ENCODE measurements at places on chromosomes 1 and 21.

DNA sequence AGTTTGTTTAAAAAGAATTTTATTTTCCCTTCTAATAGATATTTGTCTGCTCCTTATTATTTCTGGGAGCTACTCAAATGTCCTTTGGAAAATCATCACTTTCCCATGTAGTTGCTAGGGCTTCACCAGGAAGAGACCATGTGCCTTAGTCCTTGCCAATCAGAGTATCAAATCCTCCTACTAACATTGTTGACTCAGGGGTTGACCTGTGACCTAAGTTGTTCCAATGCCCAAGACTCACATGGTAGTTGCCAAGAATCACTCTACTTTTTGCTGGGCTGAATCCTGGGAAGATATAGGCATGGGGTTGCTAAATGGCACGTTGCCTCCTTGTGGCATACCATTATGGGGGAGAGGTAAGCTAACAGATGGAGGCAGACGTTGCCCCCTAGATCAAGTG, 58.2 kb upstream of the FOXD3 start:
- DNase-seq: no peak

- no peak for DNase-seq
Measured at GRCh38 chr1:103267266-103267665, 158.9 kb upstream of the COL11A1 start.

DNA sequence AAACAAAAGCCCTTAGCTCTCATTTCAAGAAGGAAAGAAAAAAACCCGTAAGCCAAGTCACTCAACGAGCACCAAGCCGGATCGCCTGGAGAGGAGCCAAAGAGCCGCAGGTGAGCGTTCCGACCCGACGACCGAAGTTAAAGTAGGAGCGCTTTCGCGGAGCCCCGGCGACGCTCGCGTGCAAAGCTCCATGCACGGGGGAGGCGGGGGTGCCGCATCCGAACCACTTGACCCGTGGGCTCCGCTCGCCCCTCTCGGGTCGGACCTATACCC, 382 bp downstream of the GPBP1L1 start:
- DNase-seq: no peak

DNA sequence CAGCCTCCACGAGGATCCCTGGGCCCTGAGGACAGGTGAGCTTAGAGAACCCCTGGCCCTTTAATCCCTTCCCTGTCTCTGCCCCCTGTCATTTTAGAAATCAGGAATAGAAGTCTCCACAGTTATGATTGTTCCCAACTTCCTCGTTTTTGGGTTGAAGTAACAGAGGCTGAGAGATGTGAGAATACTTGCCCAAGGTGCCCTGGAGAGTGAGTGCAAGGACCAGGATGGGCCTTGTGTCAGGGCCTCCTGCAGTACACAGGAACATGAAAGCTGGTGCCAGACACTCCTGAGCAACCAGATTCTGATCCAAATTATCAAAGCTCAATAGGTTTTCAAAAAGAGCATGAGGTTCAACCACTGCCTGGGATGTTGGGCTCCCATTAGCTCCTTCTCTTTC, 10.1 kb downstream of the HLX start:
- no peak for DNase-seq

DNA sequence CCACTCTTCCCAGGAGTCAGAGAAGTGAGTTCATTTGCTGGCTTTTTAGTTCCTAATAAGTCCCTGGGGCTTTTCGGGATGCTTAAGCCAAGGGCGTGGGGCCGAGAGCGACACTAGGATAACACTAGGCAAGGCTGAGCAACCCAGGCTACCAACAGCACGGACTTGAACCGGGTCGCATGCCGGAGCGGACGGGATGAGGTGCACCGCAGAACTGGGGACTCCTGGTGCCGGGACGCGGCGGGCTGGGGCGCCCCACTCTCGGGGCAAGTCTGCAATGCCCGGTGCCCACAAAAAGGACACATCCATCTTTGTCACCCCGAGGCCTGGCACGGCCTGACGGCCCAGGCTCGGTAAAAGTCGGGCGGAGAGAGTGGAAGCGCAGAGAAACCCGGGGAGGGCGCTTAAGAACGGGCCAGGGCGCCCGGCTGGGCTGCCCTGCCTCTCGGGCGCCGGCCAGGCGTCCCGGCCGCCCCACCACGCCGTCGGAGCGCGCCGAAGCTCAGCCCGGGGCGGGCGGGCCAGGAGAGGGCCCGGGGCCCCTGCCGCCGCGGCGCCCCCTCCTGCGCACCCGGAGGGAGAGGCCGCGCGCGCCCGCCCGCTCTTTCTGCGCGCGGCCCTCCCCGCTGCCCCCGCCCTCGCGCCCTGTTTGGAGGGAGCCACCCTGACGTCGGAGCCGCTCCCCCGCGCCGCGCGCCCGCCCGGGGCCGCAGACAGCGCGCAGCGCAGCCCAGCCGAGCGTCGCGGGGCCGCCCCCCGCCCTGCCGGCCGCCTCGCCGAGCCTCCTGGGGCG, at the start of gene NBL1:
Gene NBL1, plus strand, starts transcription at position 710 of the 793 bp plus-strand sequence. CDS start 10,720 bp downstream, outside the sequence.
- no peak for DNase-seq

DNA sequence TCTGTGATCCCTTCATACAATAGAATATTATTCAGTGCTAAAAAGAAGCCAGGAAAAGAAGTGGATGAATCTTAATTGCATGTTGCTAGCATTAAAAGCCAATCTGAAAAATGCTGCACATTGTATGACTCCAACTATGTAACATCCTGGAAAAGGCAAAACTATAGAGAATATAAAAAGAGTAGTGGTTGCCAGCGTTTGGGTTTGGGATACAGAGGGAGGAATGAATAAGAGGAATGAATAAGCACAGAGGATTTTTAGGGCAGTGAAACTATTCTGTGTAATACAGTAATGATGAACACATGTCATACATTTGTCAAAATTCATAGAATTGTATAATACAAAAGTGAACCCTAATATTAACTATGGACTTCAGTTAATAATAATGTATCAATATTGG, 42.5 kb downstream of the GPR88 start:
- DNase-seq: no peak

DNA sequence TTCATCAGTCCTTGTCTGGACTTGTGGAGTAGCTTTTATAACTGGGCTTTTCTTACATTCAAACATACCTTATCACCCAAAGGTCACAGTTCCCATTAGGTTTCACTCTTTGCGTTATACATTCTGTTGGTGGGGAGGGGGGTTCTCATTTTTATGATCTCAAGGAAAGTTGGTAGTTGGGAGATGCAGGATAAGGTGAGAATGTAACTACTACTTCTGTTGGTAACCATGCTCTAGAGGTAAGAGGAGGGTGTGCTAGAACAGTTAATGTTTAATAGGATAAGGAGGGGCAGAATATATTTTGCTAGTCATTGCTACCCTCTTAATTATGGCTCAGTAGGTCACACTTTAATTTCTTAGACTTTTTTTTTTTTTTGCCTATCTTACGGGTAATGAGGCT, 10.7 kb downstream of the YBX1 start:
- no peak for DNase-seq

DNA sequence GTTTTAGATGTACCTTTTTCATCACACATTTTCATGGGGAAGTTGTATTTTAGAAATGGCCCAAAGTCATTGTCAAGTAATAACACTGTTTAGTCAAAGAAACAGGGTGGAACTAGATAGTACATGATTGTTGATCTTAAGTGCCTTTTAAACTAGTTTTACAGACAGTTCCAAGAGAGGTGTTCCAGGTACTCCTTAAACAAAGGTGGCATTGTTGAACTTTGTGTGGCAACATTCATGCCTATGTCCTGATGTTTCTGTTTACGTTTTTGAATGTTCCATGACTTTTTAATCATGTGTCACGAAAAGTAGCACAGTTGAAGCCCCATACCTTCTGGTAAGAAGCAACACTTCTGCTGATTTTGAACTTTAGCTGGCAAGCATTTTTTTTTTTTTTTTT, 9.1 kb upstream of the SH3D21 start:
- no peak for DNase-seq

GRCh38 chr1:226989085-226989920, 49.2 kb downstream of the COQ8A start:
- DNase-seq: no peak

DNA sequence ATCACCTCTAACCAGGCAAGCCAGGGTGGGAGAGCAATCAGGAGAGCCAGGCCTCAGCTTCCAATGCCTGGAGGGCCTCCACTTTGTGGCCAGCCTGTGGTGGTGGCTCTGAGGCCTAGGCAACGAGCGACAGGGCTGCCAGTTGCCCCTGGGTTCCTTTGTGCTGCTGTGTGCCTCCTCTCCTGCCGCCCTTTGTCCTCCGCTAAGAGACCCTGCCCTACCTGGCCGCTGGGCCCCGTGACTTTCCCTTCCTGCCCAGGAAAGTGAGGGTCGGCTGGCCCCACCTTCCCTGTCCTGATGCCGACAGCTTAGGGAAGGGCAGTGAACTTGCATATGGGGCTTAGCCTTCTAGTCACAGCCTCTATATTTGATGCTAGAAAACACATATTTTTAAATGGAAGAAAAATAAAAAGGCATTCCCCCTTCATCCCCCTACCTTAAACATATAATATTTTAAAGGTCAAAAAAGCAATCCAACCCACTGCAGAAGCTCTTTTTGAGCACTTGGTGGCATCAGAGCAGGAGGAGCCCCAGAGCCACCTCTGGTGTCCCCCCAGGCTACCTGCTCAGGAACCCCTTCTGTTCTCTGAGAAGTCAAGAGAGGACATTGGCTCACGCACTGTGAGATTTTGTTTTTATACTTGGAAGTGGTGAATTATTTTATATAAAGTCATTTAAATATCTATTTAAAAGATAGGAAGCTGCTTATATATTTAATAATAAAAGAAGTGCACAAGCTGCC, 19.8 kb downstream of the CSF1 start:
- no peak for DNase-seq

DNA sequence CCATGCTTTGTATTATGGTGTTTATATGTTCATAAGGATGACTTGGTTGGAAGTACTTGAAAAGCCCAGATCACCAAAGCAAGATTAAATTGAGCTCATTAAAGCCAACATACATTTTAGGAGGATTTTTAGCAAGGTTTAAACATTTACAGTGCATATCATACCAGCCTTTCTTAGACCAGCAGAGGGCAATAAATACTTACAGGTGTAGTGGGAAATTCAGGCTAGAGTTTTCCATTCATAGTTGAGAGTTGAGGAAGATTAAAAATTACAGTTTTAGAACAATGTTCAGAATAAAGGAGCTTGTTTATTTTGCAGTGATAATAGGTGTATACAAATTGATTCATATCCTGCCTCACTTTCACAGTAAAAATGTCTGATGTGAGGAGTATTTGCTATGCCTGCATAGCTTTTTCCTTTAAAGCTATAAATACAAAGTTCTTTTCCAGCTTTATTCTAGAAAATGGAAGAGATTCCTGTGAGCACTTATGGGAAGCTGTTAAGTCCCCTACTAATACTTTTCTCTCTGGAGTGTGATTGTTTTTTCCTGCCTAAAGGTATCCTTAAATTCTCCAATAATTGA, 35.3 kb downstream of the DTL start:
- no peak for DNase-seq

GRCh38 chr1:13616234-13616633, 32.6 kb downstream of the PDPN start:
- no peak for DNase-seq

DNA sequence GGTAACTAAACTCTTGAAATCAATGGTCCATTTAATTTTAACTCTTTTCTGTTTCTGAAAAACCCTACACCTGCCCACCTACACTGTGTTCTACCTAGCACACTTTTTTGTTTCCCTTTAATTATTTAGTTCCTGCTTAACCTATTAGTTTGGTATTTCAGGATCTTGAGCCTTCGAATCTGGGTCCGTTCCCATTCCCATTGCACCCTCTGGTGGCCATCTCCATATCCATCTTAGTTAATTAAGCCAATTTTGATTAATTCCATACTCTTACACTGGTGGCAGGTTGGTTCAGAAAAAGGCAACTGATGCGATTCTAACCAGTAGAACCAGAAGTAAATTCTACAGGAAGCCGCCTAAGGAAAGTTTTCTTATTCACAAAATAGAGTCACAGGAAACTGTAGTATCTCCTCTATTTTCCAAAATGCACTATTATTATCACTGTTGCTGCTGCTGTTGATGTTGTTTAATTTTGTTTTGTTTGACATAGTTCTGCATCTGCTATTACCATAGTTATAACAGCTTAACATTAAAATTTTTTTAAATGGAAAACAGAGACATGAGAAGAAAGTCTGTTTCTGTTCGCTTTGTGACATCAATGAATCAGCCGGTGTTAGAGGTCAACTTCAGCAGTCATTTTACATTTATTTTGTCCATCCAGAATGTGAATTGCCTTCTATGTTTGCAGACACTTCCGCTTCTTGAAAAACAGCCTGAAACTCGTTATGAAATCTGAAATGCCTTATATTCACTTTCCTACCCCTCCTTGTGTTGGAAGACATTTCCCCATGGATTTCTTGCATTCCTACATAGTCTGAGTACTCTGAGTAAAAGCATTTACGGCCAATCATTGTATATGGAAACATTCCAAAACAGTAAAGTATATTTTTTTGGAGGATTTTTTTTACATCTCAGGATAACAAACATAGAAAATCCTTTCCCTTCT, 115.5 kb upstream of the NCAM2 start:
- DNase-seq: no peak

GRCh38 chr1:24717887-24718650, 27.2 kb upstream of the CLIC4 start:
- DNase-seq: no peak

DNA sequence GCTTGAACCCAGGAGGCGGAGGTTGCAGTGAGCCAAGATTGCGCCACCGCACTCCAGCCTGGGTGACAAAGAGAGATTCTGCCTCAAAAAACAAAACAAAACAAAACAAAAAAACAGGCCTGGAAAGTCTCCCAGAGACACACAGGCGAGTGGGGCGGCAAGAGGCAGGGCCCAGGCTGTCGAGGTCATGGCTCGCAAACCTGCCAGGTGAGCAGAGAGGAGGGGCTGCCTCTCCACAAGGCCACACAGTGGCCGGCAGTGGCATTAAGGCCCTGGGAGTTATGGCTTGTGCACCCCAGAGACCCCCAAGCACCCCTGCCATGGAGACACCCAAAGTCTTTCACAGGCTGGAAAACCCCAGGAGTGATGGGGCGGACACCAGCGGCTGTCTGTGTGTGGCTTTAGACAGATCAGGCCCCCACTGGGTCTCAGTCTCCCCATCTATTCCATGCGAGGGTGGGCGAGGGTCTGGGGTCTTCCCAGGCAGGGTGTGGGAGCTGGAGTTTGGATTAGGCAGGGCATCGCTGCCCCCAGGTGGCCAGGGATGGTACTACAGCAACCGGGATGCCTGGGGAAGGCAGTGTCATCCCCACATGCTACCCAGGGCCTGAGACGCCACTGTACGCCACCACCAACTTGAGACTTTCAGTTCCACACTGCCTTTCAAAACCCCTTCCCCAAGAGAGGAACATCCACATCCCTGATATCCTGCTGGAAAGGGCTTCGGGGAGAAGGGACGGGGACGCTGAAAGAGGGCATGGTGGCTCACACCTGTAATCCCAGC, 7.3 kb upstream of the CTRC start:
- no peak for DNase-seq
